GM12878 (cell line): ENCODE measurements at places on chromosomes 2 and 18. TPM values are rescaled to one million over a fixed set of nuclear protein-coding genes. Genes with fewer than 3 reads are reported as not detected.

Gene TEKT4
- 0.48 and 0.63 TPM in 2 replicates for polyA plus RNA-seq

Gene FAP
- polyA plus RNA-seq, result 0.16 TPM in 1 of 2 replicates, not detected in the other

Gene CTLA4
- polyA plus RNA-seq, result not detected in 2 replicates

Gene LMAN2L
- 14.0 and 16.3 TPM in 2 replicates for polyA plus RNA-seq

Gene RBM43
- 0.96 and 1.1 TPM in 2 replicates for polyA plus RNA-seq

Gene MC5R
- polyA plus RNA-seq, result not detected in 2 replicates

Gene EHBP1
- 10.2 and 12.8 TPM in 2 replicates for polyA plus RNA-seq

Gene ADGRF3
- 1.4 and 1.7 TPM in 2 replicates for polyA plus RNA-seq
